NCI-H1048 (cell line): ENCODE measurements at places on chromosomes 3 and 15.

DNA sequence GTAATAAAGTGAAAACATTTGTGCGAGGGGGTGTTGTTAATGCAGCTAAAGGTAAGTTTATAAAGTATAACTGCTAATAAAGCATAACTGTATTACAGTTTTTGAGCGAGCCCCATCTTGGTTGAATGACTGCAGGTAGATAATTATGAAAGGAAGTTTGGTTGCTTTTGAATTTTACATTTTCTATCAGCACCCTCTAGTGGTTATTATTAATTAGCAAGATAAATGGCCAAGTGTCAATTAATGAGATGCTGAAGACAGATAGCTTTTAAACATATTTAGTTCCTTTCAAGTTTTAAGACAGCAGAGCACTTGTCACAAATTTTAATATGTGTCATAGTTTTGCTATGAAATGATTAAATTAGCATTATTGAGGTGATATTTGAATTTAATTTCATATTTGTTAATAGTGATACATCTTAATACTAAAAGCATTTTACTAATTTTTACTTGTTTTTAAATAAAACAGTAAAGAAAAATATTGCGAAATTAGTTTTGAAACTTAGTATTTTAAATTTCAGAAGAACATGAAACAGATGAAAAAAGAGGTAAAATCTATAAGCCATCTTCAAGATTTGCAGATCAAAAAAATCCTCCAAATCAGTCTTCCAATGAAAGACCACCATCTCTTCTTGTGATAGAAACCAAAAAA is 15.1 kb downstream of the U2SURP start:
- DNase-seq = no peak

DNA sequence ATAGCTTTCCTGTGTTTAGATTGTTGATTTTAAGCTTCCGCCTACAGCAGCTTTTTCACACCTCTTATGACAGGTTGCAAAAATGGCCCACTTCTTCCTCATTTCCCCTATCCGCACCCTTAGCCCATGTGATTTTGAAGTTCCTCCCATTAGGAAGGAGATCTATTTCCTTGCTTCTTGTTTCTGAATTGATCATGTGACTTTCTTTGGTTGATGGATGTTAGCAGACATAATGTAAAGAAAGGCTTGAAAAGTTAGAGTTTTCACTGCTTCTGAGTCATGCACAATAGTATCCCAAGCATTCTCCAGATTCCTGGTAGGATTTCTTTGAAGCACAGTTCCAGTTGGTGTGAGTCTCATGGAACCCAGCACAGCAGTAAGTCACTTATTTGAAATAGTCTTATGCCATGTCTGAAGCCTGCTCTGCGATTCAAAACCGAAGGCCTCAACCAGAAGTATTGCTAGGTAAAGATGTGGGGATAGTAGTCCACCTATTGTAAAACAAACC is 76.6 kb downstream of the EDEM1 start:
- DNase-seq = no peak

GRCh38 chr3:43286841-43287499 is 630 bp downstream of the SNRK start:
- no peak for DNase-seq

- no peak for DNase-seq
These were observed 11.1 kb downstream of the ISG20 start for GRCh38 chr15:88649753-88650551.

- DNase-seq = no peak
These were observed 22.1 kb upstream of the RAD18 start for GRCh38 chr3:8985411-8985831.

DNA sequence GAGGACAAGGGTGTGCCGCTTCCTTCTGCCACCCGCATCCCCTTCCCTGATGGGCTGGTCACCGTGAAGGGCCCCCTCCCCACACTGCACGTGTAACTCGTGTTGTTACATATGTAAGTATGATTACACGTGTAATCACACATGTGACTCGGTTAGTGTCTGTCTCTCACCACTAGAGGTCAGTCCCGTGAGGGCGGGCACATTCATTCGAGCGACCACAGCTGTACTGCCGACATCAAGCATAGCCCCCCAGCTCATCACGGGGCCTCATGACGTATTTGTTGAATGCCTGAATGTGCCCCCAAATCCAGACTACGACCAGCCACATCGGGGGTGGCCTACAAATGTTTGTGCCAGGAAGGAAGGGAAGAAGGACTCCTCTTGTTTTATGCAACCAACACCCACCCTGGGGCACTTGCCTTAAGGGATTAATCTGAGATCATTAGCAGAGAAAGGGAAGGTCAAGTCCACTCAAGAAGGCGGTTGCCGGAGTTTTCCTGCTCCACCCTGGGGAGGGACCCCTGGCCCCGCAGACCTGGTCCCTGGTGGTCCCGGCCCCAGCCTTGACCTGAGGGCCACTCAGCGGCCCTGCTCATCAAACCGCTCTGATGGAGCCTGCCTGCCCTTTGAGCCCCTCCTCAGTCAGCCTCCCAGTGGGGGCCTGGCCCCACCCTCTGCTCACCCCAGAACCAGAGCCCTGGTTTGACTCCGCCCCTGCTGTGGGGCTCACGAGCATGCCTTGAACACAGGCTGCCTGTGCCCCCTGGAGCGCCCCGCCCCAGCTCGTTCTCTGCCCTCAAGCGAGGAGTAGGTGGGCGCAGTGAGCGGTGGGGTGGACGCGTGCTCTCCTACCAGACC is 52.8 kb downstream of the RGMA start:
- no peak for DNase-seq

- no peak for DNase-seq
These were observed 29.8 kb downstream of the SLC6A6 start for GRCh38 chr3:14431917-14432834.

DNA sequence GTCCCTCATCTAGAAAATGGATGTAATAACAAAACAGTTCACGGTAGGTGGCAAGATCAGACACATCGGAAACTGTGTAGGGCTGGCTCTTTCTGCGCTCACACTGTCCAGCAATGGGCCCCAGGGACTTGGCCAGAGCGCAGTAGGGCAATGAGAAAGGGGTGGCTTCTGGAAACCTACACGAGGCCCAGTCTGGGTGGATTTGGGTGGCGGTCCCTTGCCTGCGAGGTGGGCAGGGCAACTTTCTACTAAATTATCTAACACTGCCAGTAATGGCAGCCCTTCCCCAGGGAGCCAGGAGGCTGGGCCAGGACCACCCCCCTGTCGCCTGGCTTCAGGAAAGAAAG is 2.1 kb upstream of the TNK2 start:
- DNase-seq = no peak

DNA sequence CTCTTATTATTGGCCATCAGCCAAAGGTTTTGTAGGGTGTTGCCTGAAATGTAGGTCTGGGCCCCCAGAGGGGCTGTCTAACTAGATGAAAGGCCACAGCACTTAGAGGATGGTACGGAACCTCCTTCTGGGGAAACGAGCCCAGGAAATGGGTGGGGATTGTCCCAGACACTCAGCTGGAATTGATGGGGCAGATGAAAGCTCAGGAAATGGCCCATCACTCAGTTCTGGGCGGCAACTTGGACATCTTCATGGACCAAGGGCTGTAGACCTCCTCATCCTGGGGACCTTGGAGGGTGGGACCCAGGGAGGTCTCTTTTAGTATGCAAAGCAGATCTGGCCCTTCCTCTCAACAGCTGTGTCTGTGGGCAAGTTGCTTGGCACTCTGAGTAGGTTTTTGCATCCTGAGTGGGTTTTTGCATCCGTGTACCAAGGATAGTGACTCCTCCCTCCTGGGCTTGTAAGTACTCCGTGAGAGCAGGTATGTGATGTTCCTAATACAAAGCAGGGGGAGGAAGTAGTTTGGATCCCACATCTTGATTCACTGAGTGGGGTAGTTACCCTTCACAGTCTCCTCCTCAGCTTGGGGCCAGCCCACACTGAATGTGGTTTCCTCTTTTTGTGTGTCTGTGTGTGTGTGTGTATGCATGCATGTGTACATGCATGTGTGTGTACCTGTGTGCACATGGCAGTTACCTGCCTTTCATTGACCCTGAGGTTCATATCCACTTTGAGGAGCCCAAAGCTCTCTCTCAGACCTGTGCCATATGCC is 292.0 kb downstream of the RPLP1 start:
- DNase-seq = no peak

DNA sequence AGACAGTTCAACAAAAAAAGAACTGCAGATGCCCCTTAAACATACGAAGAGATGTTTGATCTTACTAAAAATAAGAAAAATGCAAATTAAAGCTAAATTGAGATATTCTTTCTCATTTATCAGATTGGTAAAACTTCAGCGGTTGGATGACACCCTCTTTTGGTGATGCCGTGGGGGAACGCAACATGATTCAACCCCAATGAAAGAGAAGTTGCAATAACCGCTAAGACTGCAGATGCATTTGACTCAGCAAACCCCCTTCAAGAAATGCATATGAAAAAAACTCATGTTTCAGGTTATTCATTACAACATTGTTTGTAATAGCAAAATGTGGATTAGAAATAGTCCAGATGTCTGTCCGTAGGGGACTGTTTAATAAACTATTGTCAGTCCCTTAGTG is 3.6 kb downstream of the KLHL6 start:
- no peak for DNase-seq

DNA sequence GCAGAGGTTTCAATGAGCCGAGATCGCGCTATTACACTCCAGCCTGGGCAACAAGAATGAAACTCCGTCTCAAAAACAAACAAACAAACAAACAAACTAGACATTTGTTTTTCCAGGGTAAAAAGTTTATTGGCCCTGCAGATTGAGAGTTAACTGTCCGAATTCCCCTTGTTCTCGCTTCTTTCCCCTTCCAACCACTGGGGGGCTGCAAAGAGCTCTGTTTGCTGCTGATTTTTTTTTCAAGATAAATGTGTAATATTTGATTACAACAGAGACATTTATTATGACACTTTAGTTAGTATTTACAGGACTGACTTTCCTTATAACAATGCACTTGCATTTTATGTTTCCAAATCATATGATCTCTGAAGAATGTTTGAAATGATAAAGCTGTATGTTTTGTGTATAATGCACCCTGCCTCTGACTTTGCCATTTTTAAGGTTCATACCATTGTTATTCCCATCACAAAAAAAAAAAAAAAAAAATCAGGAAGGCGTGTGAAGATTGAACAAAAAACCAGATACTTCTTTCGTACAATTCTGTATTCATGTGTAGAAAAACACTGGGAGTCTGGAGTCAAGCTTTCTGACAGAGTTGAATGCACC is 2.8 kb downstream of the CLSTN2 start:
- DNase-seq = no peak

DNA sequence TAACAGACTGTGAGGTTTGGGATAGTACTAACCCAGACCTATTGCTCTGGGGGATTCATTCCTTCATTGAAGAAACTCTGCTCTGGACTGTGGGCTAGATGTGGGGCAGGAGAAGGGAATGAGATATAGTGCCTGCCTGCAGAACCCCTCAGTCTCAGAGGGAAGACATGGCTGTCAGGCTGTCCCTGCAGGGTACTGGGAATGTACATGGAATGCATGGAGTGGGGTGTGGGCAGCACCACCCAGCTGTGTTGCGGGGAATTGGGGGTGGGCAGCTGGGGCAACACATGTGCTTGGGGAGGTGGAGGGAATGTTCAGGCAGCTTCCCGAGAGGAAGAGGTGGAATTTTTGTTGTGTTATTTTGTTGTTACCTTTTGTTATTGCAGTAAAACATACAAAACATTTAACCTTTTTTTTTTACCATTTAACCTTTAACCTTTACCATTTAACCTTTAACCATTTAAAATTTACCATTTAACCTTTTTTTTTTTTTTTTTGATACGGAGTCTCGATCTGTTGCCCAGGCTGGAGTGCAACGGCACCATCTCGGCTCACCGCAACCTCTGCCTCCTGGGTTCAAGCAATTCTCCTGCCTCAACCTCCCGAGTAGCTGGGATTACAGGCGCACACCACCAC is 7.3 kb downstream of the PAQR5 start:
- no peak for DNase-seq

- DNase-seq = no peak
These were observed 90.4 kb downstream of the MB21D2 start for GRCh38 chr3:192827208-192827607.

GRCh38 chr3:69441732-69442131 is 55.8 kb upstream of the FRMD4B start:
- no peak for DNase-seq

GRCh38 chr3:35393901-35394799 is 245.2 kb upstream of the ARPP21 start:
- no peak for DNase-seq

DNA sequence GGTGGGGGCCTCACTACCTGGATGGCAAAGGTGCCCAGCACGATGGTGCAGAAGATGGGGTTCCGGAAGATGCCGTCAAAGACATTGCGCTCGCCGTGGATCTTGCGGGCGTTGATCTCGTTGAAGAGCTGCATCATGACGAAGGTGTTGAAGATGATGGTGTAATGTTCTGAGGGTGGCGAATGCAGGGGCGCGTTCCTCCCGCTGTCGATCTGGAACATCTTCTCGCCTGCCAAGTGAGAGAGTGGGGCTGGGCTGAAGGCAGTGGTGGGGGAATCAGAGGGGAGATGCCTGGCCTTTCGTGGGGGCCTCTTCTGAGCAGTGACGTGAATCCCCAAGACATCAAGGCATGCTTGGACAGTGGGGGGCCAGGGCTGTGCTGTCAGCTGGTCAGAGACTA is 19.6 kb upstream of the SEC13 start:
- no peak for DNase-seq

DNA sequence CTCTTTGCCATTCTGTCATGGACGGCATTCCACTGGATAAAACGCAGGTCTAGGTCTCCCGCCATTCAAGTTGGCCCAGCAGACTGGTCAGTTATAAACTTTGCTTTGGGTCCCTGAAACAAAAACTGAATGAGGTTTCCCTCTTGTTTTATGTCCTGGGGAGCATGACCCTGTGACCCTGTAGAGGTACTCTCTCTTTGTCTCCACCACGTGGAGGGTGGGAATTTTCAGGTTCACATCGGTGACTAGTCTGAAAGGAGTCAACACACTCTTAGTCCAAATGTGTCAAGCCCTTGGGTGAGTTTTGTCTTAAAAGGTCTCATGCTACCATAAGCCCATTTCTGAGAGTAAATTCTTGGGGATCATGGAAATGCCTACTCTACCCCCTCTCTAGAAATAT is 139.9 kb downstream of the PLCH1 start:
- DNase-seq = no peak

DNA sequence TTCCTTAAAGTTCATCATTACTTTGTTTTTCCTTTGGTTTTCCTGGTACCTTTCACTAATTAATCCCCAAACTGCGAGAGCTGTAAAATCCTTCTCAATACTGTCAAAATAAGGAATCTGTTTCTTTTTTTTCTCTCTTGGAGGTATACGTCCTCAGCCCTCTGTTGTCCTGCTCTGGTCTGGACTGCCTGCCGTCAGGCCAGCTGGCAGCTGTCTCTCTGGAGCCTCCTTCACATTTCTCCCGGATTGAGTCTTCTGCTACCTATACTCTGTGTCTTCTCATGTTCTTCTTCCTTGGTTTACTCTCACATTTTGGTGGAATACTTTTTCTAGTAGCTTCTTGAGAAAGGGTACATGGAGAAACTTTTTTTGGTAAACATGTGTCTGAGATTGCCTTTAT is 13.8 kb downstream of the TATDN2 start:
- no peak for DNase-seq

GRCh38 chr3:178289544-178290160 is 246.6 kb upstream of the KCNMB2 start:
- no peak for DNase-seq

- DNase-seq = no peak
These were observed 180.9 kb downstream of the SUCNR1 start for GRCh38 chr3:152054315-152054714.

- DNase-seq = no peak
These were observed 19.3 kb downstream of the PRR23E start for GRCh38 chr3:127212231-127212630.

- no peak for DNase-seq
These were observed 16.9 kb downstream of the MCCC1 start for GRCh38 chr3:183082355-183082915.

GRCh38 chr3:120350401-120350941 is 1.3 kb upstream of the LRRC58 start:
- DNase-seq = no peak
